ENCODE measurements at places on chromosomes 3 and 15.

GRCh38 chr3:146090521-146090920, 70.5 kb downstream of the PLOD2 start:
- no peak for ATAC-seq

GRCh38 chr3:125110876-125111480, 55.2 kb upstream of the HEG1 start:
- ATAC-seq: no peak

GRCh38 chr15:35305031-35305550, 220.0 kb upstream of the NANOGP8 start:
- no peak for ATAC-seq

- ATAC-seq: no peak
These were observed 87.6 kb downstream of the FOXP1 start for GRCh38 chr3:71495708-71496472.

GRCh38 chr3:1661839-1662238, 436.8 kb upstream of the CNTN4 start:
- ATAC-seq: no peak

GRCh38 chr3:170766823-170767575, 103.0 kb downstream of the RPL22L1 start:
- no peak for ATAC-seq

DNA sequence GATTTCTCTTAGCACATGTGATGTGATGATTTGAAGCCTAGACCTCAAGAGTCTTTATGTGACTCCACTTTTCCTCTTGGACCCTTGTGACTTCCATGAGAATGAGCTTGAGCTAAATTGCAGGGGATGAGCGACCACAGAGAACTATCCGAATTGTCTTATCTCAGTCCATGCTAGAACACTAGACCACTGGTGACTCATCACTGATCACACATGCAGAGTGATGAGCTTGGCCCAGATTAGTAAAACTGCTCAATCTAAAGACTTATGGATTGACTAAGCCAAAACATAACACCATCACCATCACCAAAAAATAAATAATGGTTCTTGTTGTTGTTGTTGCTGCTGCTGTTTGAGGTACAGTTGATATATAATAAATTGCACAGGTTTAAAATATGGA, 114.1 kb upstream of the CFAP20DC start:
- ATAC-seq: no peak

DNA sequence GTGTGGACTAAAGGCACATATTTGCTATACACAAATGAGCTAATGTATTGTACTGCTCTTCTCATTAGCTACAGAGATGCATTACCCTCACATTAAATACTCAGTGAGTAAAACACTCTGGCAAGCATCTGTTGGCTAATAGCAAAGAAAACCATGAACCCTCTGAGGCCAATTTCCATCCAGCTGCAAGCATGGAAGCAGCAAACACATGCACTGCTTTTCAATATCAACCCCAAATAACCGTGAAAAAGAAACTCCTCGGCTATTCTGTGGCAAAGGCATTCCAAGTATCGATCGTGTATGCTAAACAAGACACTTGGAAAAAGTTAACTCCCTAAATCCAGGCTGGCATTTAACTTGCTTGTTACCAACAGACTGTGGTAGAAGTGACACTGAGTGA, 67.0 kb downstream of the PEAK1 start:
- no peak for ATAC-seq

GRCh38 chr3:151076626-151077025, 8.8 kb upstream of the MED12L start:
- no peak for ATAC-seq
